ENCODE measurements at places on chromosomes 11 and 22.

- DNase-seq = no peak
Observed at GRCh38 chr11:122742301-122743018, 86.9 kb downstream of the UBASH3B start.

GRCh38 chr11:124108156-124108555 is 7.1 kb upstream of the VWA5A start:
- DNase-seq = no peak

- DNase-seq = no peak
Observed at GRCh38 chr11:82996966-82997606, 74.6 kb downstream of the RAB30 start.

DNA sequence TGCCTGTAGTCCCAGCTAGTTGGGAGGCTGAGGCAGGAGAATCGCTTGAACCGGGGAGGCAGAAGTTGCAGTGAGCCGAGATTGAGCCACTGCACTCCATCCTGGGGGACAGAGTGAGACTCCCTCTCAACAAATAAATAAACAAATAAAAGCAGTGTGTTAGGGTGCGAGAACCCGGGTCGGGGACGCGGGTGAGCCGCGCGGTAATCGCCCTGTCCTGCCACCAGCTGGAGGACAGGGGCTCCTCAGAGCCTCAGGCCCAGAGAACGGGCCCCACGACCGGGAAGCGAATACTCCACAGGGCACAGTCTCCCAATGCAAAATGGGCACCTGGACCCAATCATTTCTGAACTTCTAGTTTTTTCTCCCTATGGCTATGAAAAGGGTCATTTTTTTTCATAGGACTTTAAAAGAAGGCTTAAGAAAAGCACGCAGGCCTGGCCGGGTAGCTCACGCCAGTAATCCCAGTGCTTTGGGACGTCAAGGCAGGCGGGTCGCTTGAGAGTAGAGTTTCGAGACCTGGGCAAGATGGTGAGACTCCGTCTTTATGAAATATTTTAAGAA is 744 bp upstream of the MCM5 start:
- no peak for DNase-seq

GRCh38 chr11:106160494-106160893 is 83.0 kb downstream of the AASDHPPT start:
- DNase-seq = no peak

- no peak for DNase-seq
Observed at GRCh38 chr11:77096591-77097019, 6.0 kb upstream of the OMP start.

DNA sequence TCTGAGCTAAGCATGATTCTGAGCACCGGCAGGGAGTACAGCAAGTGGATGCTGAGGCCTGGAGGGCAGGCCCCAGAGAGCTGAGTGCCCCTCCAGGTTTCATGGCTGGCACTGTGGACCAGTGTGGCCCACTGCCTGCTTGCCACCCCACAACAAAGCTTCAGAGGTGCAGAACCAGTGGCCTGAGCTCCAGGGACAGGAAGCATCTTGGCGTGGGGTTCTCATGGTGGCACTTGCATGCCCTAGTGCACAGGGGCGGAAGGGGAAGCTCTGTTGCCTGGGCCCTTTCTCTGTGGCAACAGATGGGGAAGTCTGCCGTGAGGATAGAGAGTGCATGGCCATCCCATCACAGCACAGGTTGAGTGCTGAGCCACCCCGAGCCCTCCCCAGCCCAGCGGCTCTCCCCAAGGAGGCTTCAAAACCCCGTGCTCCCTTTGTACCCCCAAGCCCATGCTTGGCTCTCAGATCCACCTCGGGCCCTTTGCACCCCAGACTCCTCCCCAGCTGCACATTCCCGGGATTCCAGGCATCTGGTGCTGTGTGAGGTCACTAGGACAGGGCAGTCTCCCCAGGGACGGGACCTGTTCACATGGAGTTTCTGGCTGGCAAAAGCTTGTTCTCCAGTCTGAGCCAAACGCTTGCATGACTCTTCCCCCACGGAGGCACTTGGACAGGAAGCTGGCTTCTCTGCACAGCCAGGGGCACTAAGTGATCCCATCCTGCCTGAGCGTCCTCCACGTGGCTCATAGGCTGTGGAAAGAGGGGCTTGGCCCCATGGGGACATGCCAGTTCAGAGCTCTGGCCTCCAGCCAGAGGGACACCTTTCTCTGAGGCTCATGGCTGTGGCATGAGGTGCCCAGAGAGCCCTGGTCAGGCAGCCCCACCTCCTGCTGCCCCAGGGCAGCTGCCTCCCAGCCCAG is 4.2 kb downstream of the SLC25A1 start:
- no peak for DNase-seq

- no peak for DNase-seq
Observed at GRCh38 chr22:49214976-49215375, 612.7 kb downstream of the BRD1 start.

DNA sequence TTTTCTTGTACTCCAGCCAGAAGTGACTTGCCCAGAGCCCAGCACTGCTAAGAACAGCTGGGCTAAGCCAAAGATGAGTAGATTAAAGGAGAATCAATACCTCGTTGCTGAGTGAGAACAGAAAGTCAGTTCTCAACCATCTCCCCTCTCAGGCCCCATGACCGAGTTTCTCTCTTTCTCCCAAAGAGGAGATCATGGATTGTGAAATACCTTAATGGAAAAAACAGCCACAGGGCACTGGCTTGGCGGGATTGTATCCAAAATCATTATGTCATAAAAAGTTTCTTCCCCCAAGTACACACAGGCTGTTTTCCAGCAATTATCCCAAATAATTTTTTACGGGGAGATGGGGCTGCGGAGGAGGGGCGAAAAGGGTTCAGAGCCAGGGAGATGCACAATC is 111.8 kb upstream of the TMEM45B start:
- DNase-seq = no peak

GRCh38 chr11:64652586-64653387 is 61.8 kb downstream of the SLC22A12 start:
- DNase-seq = peak; percentile 72

GRCh38 chr11:72048766-72049460 is 31.4 kb downstream of the NUMA1 start:
- no peak for DNase-seq

GRCh38 chr22:28927630-28928029 is 44.3 kb downstream of the ZNRF3 start:
- no peak for DNase-seq

- DNase-seq = no peak
Observed at GRCh38 chr11:69193151-69193550, 37.4 kb downstream of the SMIM38 start.

DNA sequence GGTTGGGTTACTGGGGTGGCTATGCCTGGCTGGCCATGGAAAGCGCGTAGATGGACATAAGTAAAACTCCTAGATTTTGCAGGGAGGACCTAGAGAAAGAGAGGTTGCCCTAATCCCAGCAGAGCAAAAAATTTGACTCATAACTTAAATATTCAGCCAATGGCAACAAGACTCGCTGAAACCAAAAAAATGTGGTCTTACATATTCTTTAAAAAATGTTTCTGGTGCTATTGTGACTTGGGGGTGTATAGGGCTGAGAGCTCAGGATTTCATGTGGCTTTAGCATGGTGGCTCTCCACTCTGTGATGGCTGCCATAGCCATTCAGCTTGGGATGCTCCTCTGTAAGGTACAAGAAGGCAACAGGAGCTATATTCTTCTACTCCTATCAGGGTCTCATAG is 27.2 kb upstream of the PDGFD start:
- DNase-seq = no peak

DNA sequence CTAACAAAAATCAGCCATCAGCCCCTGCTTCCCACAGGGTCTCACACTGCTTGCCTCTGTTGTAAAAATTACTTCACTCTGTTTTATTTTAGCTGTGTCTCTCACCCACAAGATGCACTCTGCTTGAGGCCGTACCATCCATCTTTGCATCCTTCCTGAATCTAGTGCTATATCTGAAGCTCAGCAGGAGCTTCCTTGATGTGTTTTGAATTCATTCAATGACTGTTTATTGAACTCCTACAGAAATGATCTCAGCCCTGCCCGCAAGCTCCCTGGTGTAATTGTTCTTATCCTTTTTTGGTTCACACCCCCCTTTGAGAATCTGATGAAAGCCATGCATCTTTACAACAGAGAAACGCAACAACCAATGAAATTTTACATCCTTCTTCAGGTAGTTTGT is 310.2 kb upstream of the ZC3H12C start:
- no peak for DNase-seq

- no peak for DNase-seq
Observed at GRCh38 chr22:44460691-44461375, 37.2 kb downstream of the RTL6 start.

GRCh38 chr11:112555491-112556364 is 295.1 kb upstream of the PLET1 start:
- peak; percentile 39 for DNase-seq

- peak; percentile 49 for DNase-seq
Observed at GRCh38 chr22:23113847-23114720, 27.7 kb downstream of the RSPH14 start.

- no peak for DNase-seq
Observed at GRCh38 chr11:80041136-80042000, 600.5 kb upstream of the TENM4 start.

GRCh38 chr11:102309621-102310541 is 7.4 kb upstream of the BIRC3 start:
- no peak for DNase-seq

- no peak for DNase-seq
Observed at GRCh38 chr11:12808519-12808918, 134.3 kb downstream of the TEAD1 start.

DNA sequence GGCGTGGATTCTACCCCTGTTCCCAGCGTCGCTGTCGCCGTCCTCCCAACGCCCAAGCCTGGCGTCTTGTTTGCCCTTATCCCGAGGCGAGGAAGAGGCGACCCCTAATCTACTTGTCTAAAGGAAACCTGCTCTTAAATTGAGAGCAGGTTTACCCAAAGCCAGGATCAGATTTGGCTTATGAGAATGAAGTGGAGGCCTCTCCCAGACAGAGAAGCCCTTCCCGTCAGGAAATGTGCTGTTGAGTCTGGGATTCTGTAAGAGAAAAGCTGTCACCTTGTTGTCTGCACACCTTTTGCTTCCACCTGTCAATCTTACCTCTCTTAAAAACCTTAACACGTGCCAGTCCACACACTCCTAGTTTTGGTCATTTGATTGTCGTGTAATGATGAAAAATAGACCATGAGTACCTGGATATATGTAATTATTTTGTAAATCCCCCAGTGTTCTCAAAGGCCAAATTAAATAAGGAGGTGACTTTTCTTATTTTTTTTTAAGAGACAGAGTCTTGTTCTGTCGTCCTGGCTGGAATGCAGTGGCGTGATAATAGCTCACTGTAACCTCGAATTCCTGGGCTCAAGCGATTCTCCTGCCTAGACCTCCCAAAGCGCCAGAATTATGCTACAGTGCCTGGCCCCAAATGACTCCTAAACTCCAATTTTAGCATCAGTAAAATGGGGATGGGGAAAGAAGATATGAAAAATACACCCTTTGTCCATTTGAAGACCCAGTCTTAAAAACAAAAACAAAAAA is 627 bp downstream of the GTF2H1 start:
- DNase-seq = no peak

GRCh38 chr11:34624069-34624468 is 3.2 kb downstream of the EHF start:
- no peak for DNase-seq

- DNase-seq = no peak
Observed at GRCh38 chr22:47161631-47162030, 399.2 kb downstream of the TBC1D22A start.

- DNase-seq = no peak
Observed at GRCh38 chr11:86089659-86090058, 20.8 kb upstream of the PICALM start.

DNA sequence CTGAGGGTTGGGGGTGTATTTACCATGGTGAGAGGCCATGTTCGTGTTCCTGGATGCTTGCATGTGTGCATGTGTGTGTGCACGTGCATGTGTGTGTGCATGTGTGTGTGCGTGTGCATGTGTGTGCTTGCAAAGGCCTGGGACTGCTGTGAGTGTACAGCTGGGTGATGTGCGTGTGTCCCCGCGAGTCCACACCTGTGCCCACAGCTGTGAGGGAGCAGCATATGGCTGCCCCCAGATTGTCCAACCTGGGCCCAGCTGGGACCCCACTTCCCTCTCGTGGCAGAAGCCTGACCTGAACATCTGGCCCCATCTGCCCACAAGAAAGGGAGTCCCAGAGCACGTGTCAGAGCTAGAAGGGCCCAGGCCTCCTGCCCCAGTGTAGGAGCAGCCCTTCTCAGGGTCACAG is 8.4 kb upstream of the CD248 start:
- DNase-seq = no peak

DNA sequence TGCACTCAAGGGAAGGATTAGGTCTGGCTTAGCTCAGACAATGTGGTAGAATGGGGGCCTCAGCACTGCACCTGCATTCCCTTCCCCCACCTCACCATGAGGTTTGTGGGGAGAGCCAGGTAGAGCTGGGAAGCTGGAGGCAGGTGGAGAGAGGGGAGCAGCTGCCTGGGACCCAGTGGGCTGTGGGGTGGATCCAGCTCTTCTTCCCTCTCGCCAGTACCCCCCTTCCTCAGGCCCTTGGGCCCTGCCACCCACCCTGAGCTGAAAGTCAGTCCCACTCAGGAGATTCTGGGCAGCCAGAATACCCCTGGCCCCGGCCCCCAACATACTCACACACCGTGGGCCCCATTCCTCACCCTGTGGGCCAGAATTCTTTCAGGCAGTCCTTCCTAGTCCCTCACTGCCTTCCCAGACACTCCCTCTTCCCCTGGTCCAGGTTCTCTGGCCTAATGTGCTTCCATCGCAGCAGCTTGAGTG is 3.1 kb upstream of the POLD4 start:
- DNase-seq = no peak

GRCh38 chr22:45262931-45263462 is 21.8 kb upstream of the UPK3A start:
- no peak for DNase-seq

GRCh38 chr11:130114281-130114680 is 44.6 kb downstream of the APLP2 start:
- no peak for DNase-seq

DNA sequence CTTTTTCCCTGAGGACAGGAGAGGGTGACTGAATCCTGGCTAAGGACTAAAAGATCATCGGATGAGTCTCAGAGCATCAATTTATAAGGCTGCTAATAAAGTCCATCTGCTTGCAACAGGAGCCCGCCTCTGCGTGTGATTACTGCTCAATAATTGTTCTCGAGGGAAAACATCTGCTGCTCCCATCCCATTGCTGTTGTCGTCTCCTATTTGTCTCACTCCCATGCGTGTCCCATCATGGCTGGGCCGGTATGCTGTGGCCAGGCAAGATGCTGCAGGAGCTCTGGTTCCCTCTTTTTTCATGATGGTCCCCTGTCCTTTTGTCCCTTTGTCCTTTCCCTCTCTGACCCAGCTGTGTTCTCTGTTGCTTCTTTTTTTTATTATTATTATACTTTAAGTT is 121.2 kb downstream of the SPATA19 start:
- no peak for DNase-seq

GRCh38 chr22:20606784-20607128 is 99.3 kb downstream of the MED15 start:
- DNase-seq = no peak
